ENCODE measurements at places on chromosomes 1 and 21. TPM values are rescaled to one million over a fixed set of nuclear protein-coding genes. Genes with fewer than 3 reads are reported as not detected.

TFF3 gene
- total RNA-seq: not detected

TMEM222 gene
- total RNA-seq: 49.4 TPM

ARHGEF16 gene
- total RNA-seq: 4.7 TPM

SUMO3 gene
- 61.2 TPM for total RNA-seq

PSEN2 gene
- 27.8 TPM for total RNA-seq

ENAH gene
- total RNA-seq: 95.8 TPM

SESN2 gene
- 9.2 TPM for total RNA-seq

CLCNKB gene
- total RNA-seq: 0.08 TPM

LCE1A gene
- not detected for total RNA-seq

Measured in A549 treated with RU486 at 1 μM for 4 hours (cell line).